ENCODE measurements at places on chromosomes 2 and 18.

DNA sequence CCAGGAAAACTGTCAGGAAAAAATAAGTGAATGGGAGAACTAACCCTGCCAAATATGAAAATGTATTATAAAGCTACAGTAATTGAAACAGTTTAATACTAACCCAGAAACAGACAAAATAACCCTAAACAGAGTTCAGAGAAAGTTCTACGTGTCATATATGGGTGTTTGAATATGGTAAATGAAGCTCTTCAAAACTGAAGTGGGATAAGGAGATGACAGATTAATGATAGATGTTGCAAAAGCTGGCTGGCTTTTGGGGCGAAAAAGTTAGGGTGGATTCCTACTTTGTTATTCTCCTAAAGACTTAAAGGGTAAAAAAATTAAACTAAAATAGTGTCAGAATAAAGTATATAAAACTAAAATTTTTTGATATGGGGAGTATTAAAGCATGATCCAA, 101.8 kb upstream of the ARL5A start:
- no peak for DNase-seq

DNA sequence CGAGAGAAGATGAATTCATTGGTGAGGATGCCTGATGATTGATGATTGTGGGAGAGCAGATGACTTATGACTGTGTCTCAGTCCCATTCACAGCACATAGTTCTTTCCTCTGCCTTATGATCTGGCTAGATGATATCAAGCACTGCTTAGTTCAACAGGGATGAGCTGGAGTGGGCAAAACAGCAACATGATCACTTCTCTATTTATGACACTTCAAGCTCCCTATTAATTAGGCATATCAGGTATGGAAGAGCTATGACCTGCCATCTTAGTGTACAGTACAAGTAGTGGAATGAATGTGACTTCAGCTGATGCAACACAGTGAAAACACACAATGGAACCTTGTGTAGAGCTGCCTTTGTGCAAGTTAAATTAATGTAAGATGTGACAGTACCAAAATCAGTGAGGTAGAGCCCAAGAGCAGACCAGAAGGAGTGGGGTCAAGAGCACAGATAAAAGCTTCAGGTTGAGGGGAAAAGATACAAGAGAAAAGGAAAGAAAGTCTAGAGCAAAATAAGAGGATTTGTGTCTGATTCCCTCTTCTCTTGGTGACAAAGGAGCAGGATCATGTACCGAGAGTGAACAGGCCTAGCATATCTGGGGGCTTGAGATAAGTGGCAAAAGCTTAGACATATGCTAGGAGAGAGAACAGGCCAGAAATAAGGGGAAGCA, 93.0 kb upstream of the MYO3B start:
- DNase-seq = no peak

DNA sequence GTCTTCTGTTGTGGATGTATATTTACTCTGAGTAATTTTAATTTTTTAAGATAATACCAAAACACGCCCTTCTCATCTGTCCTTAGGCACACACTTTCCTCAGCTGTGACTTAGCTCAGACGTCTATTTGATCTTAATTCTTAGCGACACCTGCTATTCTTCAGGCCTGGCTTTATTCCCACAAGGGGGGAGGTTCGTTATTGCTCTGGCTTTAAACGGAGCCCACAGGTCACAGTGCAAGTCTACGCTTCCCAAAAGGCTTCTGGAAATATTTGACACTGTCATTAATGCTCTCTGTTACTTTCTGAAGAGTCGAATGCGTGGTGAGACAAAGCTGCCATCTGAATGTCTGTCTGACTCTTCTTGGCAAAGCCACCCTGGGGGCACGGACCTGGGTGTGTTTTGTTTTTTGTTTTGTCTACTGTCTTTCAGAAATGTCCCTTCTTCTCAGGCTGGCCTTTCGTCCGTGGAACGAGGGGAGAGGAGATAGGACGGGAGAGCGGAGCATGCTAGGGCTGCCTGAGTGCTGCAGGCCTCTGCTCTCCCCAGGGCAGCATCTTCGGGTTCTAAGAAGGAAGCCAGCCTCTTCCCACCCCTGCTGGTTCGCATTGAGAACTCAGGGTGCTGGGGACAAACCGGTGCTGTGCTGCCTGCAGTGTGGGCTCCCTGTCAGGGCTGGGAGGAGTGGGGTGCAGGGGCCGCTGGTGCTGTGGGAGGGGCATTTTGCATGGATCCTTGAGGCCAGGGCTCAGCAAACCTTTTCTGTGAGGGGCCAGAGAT, 61.9 kb downstream of the ASAP2 start:
- DNase-seq = no peak

DNA sequence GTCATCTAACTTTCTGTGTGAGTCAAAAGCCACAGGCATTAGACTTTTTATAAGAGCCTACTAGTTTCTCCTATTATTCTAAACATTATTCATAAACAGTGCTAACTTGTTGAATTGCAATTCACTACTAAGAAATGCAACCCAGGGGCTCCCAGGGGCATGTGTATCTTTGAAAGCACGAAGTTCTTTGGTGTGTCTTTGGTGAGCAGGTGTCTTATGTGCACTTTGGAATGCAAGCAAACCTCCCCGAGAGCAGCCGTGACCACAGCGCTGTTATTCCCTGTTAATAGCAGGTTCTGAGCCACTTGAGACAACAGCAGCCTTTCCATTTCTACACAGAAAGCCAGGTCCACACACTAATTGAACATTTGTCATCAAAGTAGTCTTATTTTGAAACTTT, 123.5 kb downstream of the PRKRA start:
- no peak for DNase-seq

GRCh38 chr2:128145651-128146050, 54.7 kb downstream of the UGGT1 start:
- DNase-seq = no peak

DNA sequence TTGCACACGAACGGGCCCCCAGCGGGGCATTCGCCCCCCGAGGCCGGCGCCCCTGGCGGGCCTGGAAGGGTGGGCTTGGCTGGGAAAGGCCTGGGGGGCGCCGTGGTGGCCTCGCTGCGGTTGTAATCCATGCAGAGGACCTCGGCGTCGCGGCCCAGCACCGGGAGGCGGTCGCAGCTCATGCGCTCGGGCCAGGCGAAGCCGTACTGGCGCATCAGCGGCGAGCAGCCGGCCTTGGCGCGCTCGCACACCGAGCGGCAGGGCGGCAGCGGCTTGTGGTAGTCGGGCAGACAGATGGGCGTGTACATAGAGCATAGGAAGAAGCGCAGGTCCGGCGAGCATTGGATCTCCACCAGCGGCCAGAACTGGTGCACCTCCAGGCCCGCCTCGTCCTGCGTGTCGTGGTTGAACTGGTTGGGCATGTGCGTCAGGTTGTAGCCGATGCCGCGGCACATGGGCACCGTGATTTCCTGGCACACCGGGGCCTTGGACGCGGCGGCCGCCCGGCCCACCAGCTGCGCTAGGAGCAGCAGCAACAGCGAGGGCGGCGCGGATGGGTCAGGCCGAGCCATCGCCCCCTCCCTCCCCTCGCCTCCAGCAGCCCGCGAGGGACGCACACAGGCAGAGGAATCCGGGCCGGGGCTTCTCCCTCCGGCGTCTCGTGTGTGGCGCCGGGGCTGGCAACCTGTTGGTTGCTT, 1.4 kb downstream of the FZD5 start:
- no peak for DNase-seq

DNA sequence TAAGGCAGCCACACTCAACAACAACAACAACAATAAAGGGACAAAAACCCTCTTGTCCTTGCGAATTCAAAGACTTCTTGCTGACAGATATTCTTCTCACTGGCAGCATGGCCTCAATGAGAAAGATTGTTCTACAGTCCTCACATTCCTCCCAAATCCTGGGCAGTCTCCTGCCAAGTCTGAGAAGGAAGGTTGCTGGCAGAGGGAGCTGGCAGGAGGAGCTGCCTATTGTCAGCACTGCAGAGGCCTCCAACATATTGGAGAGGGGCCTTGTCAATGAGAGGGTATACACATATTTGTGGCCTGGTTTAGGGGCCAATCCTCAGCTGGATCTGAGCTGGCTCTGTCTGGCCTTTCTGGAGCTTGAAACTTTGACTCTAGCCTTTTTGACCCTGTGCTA, 63.5 kb downstream of the LAMA3 start:
- DNase-seq = no peak

- DNase-seq = no peak
Measured at GRCh38 chr2:135570884-135571283, 39.6 kb downstream of the R3HDM1 start.

DNA sequence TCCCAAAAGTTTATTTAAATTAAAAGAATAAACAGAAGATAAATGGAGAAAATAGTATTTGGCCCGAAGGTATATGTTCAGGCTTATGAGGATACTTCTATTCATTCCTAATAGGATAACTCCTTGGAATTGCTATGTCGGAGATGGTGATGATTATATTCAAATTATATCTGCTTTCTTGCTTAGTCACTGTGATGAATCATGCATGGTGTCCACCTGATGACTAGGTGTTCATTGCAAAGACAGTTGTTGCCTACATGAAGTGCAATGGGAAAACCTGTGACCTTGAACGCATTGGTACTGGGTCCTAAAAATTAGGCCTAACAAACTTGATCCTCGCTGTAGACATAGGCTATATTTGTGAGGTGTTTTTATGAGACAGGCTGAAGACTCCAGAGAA, 617.3 kb upstream of the ZEB2 start:
- no peak for DNase-seq

DNA sequence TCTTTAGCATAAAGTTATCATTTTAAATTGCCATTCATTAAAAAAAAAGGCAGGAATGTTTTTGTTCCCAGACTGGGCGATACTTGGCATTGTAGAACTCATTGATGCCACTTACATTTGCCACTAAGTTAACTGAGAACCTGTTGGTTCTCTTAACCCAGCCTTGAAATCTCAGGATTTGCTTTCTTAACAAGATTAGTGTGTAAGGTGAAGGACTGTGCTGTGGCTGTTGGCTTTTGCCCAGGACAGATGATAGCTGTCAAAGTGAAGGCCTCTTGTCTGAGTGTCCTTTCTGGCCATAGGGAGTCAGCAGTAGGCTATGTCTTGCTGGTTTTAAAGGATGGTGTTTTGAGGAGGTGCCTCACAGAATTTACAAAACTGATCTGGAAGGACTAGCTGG, 2.6 kb downstream of the DPYSL5 start:
- no peak for DNase-seq

- no peak for DNase-seq
Measured at GRCh38 chr18:10482985-10483949, 28.8 kb downstream of the APCDD1 start.

DNA sequence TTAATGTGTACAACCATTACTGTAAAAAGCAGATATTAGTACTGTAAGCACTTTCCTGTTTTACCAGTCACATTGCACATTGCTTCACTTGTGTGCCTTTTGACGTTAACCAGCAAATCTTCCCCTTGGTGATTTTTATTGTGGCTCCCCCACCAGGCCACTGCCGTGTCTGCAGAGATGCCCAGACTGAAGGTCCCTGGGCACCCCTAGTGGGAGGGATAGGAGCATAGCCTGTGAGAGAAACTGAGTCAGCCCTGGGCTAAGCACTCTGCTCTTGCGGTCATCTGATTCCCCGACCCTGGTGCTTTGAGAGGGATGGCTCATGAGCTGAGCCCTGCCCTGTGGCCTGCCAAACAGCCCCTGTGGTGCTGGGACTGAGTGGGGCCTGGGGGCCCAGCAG, 73.4 kb downstream of the INPP4A start:
- DNase-seq = no peak

DNA sequence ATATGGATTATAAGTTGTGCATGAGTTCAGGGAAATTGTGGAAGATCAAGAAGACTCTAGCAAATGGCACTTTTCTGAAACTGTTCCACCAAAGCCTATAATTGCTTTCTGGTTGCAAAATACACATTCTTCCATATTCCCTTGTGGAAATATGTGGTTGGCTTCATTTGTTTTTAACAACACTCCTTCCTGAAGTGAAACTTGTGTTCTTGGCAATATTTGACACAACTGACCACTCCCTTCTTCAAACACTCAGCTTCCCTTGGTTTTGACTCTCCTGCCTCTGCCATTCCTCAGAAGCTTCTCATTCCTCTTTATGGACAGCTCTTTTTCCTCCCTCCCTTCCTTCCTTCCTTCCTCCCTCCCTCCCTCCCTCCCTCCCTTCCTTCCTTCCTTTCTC, 192.3 kb downstream of the PMAIP1 start:
- DNase-seq = no peak

- DNase-seq = no peak
Measured at GRCh38 chr18:48919547-48919946, 31.2 kb downstream of the SMAD7 start.

- no peak for DNase-seq
Measured at GRCh38 chr2:54041135-54041534, 70.3 kb upstream of the PSME4 start.

- DNase-seq = no peak
Measured at GRCh38 chr18:49112031-49112430, 161.3 kb upstream of the SMAD7 start.

- DNase-seq = no peak
Measured at GRCh38 chr2:57536535-57537231, 509.9 kb upstream of the VRK2 start.

GRCh38 chr2:38771632-38772031, 6.4 kb upstream of the GEMIN6 start:
- DNase-seq = no peak

- DNase-seq = no peak
Measured at GRCh38 chr2:217714287-217714751, 288.5 kb downstream of the TNS1 start.

GRCh38 chr2:239540174-239540573, 139.4 kb upstream of the HDAC4 start:
- DNase-seq = no peak

DNA sequence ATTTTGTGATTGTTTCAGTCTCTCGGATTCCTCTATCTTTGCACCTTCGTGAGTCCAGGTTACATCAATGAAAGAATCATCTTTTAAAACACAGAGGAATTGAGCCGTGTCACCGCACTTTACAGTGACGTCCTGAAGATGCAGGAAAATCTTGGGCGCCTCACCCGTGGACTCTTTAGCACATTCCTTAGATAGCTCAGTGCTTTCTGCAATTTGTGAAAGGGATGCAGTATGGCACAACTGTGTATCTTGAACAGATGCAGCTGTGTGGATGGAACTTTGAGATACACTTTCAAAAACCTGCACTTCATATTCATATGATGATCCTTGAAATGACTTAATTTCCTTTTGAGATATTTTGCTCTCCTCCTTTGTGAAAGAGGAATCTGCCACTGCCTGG, 50.9 kb downstream of the TTN start:
- DNase-seq = no peak

- DNase-seq = no peak
Measured at GRCh38 chr2:240064898-240065297, 11.6 kb upstream of the OR6B3 start.

- DNase-seq = no peak
Measured at GRCh38 chr2:38156436-38156835, 80.5 kb upstream of the CYP1B1 start.

- no peak for DNase-seq
Measured at GRCh38 chr18:71020342-71021029, 731.6 kb downstream of the SOCS6 start.

GRCh38 chr2:150759106-150759505, 271.6 kb upstream of the RND3 start:
- DNase-seq = no peak

DNA sequence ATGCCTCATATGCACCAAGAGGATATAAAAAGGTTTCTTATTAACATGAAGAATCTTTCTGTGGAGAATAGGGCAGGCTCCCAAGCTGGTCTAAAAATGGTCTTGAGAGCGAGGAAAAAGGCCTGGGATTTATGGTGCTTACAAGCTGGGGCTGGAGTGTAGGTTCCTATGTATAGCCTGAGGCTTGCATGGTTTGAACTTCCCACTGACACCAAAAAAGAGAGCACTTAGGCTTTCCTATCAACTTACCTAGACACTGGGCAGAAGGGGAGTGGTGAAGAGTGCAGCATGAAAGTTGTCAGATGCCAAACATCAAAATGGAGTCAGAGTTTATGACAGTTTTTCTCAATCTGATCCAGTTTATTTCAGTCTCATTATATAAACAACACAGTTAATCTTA, 784.6 kb downstream of the LRRTM4 start:
- DNase-seq = no peak

- DNase-seq = no peak
Measured at GRCh38 chr18:48044944-48045343, 114.5 kb upstream of the SMAD2 start.
